ENCODE measurements at places on chromosomes 13 and 19.

GRCh38 chr13:82412749-82413148 is 1469.5 kb downstream of the SLITRK1 start:
- no peak for DNase-seq

DNA sequence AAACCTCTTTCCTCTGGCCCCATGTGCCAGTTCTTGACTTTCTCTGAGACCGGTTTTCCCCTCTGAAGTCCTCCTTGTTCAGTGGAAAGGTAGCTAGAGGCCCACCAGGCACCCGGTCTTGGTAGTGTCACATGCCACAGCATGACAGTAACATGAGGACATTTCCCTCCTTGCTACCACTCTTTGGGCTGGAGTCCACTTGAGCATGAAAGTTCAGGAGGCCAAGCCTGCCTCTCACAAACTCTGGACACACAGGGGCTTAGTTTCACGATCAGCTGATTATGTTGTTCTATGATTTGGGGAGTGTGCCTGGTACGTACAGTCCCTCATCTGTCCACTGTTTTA is 45.6 kb downstream of the NFIX start:
- no peak for DNase-seq

DNA sequence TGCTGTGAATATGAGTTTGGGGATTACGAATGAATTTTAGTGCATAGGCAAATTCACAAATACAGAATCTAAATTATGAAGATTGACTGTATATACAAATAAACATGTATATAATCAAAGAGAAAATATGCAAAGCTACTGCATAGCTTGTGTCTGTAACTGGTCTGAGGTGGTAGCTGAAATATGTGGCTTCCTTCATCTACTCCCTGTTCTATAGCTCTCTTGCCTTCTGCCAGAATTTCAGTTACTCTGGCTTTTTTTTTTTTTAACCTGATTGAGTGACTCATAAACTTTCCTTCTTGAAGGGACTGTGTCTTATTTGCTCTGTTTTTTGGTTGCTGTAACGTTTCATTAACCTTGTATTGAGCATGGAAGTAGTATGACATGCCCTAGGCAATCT is 26.6 kb downstream of the DNAJC3 start:
- no peak for DNase-seq

GRCh38 chr13:36057041-36057440 is 74.1 kb downstream of the DCLK1 start:
- no peak for DNase-seq

GRCh38 chr19:46785054-46785979 is 3.1 kb downstream of the SLC1A5 start:
- DNase-seq, result no peak

DNA sequence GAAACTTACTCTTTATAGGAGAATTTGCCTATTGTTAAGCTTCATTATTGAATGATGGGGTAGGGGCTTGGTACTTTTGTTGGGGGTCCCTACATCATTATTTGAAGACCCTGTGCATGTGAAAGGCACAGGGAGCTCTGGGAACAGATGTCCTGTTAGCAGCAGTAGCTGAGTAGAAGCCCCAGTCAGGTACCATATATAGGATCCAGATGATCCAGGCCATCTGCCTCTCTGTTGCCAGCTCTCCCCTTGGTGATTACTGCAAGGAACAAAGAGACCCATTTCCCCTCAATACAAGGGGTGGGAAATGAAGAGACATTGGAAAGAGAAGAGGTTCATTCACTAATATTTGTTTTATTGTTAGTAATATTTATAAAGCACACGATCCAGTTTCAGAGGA is 4.4 kb upstream of the MTMR6 start:
- DNase-seq, result no peak

All from stimulated activated CD4-positive, alpha-beta T cell treated with anti-CD3 and anti-CD28 coated beads, Interleukin-1b, Interleukin-23, amount 100 ng/mL, for 1 hour (primary cell).